ENCODE measurements at places on chromosomes 2 and 18.
A peak's percentile ranks its signal among the peaks of the same experiment; 100 is the strongest.

DNA sequence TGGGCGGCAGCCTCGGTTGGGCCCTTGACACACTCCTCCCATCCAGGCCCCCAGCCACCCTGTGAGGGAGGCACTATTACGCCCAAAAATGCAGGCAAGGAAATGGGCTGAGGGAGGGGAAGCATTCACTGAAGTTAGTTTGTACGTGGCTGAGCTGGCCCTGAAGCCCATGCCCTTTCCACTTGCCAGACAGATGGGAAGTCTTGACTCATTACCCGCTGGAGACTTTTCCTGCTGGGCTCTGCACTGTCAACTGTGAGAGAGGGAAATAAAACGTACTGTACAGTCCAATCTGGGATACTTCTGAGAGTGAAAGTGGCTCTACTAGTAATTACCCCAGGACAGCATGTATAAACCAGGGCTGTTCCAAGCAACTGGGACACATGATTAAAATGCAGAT lies 125.9 kb downstream of the MSH2 start:
- no peak for DNase-seq

GRCh38 chr2:212915121-212915782 lies 236.2 kb downstream of the IKZF2 start:
- DNase-seq, result no peak

GRCh38 chr2:241265506-241265905 lies 50.0 kb downstream of the HDLBP start:
- DNase-seq, result no peak

DNA sequence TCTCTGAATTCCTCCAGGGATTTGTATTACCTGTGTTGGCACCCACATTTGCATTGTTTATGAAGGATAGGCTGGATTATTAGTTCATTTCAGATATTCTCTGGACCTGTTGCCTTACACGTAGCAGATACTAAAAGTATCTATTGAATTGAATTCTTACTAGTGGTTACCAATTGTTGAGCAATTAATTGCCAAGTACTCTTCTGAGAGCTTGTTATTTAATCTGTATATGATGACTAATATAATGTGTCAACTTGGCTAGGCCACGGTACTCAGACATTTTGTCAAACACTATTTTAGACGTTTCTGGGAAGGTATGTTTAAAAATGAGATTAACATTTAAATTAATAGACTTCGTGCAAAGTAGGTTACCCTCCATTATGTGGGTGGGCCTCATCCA lies 2.5 kb upstream of the SPP2 start:
- DNase-seq, result no peak

DNA sequence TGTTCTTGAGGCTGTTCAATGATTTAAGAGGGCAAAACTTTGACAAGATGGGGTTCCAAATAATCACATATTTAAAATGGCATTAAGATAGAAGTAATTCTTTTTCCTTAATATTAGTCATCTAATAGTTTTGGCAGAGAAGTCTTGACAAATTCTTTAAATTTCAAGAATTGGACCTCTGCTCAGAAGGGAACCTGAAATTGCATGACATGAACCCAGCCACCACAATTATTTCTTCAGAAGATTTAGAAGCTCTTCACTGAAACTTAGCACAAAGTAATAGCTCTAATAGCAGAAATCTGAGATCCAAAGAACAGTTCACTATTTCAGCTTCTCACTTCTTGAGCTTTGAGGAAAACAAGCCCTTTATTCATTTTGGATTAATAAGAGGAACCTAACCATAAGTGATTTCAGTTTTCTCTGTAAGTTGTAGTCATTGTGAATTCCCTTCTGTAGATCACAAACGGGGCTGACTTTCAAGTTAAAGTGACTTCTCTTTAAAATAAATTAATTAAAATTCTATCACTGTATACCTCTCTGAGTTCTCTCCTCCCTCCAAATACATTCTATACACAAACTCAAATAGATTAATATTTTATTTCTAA lies 100.6 kb upstream of the ITGA4 start:
- DNase-seq, result no peak

GRCh38 chr2:8058652-8059051 lies 623.2 kb upstream of the ID2 start:
- no peak for DNase-seq

- DNase-seq, result no peak
Measured at GRCh38 chr2:237696461-237696860, 69.1 kb downstream of the LRRFIP1 start.

- no peak for DNase-seq
Measured at GRCh38 chr2:26298286-26298637, 47.7 kb upstream of the SELENOI start.

DNA sequence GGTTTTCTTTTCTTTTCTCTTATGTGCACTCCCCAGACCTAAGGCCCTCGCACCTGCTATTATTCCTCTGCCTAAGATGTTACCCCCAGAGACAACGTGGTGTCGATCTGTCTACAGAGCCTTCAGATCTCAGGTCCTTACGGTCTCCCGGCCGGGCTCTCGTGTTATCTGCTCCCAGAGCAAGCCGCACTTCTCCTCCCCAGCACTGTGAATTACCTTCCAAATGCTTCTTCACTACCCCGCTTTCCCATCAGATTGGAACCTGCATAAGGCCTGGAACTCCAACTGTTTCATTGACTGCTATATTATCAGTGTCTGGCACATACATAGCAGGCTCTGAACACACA lies 71.2 kb upstream of the ODC1 start:
- no peak for DNase-seq

DNA sequence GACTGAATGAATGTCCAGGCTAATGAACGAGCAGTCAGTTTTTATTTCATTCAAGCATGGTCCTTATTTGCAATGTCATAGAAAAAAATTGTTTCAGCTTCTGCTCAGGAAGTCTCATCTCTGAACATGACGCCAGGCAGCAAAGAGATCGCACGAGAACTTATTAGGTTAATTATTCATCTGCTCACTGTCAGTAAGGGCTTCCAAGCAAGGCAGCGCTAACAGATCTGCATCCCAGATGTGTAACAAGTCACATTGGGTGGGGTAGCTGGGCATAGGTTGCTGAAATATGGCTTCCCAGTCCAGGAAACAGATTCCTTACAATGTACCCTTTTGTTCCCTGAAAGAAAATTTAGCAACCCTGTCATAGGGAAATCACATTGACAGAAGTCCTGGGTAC lies 63.5 kb downstream of the ANKRD44 start:
- DNase-seq, result no peak

- no peak for DNase-seq
Measured at GRCh38 chr2:159226059-159226461, 60.4 kb downstream of the WDSUB1 start.

DNA sequence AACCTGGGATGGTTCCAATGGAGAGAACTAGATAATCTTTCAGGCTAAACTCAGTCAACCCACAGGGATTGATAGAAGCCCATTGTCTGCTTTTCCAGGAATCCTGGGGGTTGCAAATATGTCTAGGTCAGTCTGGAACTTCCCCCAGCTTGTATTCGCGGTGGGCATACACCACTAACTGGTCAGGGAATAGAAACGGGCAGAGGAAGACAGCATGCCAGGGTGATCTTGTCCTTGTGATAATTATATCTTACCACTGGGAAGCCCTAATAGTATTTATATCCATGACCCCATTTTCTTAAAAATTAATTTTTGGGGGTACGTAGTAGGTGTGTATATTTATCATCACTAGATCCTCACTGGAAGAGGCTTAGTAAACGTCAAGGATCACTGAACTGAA lies 101.9 kb downstream of the SETBP1 start:
- DNase-seq, result no peak

GRCh38 chr2:43220229-43220751 lies 6.1 kb downstream of the ZFP36L2 start:
- DNase-seq, result peak; percentile 30

DNA sequence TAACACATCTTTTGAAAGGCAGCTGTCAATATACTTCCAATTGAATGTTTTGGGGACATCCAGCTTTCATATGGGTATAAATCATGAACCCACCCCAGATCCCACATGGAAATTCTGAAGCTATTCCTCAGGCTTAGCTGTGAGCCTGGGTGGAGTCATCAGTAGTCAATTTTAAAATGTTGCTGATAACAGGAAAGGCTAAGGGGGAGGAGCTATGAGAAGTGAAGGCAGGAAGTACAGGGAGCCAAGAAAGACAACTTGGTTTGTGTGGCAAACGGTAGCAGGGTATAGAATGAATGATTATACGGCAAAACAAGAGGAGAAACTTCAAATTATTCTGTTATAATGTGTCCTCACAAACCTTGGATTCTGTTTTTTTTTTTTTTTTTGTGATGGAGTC lies 108.6 kb downstream of the QPCT start:
- no peak for DNase-seq

GRCh38 chr2:63663013-63663864 lies 74.5 kb downstream of the MDH1 start:
- DNase-seq, result no peak

DNA sequence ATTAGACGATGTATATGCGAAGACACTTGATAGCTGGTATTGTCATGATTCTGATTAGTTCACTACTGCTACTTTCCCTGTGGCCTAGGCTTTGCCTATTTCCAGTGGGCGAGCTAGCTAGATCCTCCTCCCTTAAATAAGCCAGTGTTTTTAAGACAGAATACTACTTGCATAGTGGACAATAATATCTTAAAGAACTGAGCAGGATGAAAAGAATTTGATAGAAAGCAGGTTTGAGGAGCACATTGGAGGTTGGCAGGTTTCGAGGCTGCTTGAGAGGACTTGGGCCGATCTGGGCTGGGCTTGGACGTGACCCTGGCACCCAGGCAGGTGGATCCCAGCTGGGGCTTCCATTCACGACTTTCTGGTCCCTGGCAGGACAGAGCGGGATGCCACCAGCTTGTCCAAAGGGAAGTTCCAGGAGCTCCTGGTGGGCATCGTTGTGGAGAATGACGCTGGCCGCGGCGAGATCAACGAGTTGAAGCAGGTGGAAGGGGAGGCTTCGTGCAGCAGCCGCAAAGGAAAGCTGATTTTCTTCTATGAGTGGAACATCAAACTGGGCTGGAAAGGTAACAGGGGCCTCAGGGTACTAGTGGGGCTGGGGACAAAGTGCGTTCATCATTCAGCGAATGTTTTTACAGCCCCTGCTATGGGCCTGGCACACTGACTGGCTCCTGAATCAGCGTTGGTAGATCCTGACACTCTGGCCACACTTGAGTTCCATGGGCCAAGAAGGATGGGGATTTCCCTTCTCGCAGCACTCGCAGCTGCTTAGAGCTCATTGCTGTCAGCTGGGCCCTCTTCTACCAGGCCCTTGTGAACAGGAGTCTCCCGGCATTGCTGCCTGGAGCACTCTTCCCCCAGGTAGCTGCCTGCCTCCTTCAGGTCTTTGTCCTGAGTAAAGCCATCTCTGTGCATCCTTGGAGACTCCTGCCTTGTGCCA lies 16.9 kb downstream of the C2orf74 start:
- no peak for DNase-seq

DNA sequence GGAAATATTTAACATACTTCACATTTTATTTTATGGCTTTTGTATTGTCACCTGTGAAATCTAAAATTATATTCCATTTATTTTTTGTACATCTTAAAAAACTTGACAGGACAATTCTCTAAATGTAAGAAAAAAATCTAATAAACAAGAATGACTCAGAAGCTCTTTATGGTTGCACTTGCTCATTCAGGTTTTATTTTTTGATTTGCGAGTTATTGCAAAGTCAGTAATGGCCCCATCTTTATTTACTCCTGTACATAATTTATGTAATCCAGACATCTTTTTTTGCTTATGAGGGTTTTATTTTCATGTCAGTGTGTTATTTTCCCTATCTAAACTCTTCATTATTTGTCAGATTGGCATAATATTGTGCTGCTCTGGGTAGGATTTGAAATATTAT lies 145.1 kb downstream of the MBD5 start:
- DNase-seq, result no peak

DNA sequence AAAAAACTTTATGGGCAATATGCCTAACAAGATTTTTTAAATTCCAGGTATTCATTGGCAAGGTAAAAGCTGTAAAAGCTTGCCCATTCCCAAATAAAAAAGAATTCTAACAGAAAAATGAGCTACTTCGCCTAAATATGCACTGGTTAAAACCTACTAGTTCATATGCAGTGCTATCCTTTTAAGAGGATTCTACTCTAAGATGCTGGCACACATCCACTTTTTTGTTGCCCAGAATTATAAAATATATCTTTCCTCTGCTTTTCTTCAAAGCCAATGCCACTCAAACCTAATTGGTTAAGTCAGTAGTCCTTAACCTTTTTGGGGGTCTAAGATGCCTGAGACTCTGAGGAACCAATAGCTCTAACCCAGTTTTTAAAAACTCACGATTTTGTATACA lies 3.2 kb downstream of the XPO1 start:
- DNase-seq, result no peak

GRCh38 chr2:126392889-126393288 lies 263.1 kb upstream of the GYPC start:
- no peak for DNase-seq

- DNase-seq, result no peak
Measured at GRCh38 chr18:78245451-78245850, 734.2 kb upstream of the SALL3 start.

DNA sequence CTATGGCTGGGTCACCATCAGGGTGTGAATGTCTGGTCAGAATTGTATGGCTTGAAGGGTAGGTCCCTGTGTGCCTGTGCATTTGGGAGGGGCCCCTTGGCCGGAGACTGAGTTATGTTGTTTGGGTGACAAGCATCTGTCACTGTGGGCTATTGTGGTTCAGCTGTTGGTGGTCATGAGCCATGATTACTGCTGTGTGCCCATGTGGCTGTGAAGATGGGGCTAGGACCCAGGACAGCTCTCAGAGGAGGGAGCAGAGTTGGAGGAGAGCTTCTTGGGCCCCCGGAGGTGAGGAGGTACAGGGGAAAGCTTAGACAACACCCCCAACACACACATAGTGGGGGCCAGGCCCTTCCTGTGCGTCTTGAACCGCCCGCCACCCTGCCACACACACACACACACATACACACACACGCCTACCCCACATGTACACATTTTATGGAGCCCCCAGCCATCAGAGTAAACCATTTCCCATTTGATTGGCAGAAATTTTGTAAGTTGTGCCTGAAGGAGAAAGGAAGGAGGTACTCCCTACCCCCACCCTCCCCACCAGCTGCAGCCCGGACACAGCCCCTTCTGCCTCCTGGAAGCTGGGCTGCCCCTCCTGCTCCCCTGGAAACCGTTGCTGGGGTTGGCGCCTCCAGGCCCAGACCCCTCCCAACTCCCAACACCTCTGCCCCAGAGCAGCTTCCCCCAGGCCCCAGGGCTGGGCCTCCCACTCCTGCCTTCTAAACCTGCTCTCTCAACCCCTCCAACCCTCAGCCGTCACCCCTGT lies 2.0 kb downstream of the GAREM2 start:
- DNase-seq, result no peak

DNA sequence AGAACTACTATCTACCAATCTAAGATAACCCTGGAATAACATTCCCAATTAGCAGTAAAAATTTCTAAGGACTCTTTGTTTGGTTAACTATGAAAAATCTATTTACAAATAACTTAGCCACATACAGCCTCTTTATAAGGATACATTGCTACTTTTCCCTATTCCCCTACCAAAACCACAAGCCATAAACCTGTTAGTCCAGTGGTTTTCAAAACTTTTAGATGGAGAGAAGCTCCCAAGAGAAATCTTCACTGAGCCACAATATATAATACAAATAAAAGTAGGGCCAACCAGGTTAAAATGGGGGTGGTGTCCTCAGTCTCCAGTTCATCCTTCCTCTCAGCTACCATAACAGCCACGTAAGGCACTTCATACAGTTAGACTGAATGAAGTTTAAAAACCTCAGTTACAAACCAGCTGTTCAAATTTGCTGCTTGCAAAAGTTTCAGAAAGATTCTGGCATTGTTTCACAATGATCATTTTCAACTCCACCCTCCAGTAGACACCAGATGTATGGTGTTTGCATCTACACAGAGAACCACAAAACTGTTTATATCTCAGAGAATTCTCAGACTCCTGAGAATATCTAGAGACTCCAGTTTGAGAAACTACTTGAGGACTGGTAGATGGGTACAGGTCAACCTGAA lies 26.0 kb downstream of the SOS1 start:
- no peak for DNase-seq
